A673 (cell line): ENCODE measurements at places on chromosomes 1 and 21.

- no peak for DNase-seq
Observed at GRCh38 chr1:178241057-178241456, 147.2 kb downstream of the RASAL2 start.

DNA sequence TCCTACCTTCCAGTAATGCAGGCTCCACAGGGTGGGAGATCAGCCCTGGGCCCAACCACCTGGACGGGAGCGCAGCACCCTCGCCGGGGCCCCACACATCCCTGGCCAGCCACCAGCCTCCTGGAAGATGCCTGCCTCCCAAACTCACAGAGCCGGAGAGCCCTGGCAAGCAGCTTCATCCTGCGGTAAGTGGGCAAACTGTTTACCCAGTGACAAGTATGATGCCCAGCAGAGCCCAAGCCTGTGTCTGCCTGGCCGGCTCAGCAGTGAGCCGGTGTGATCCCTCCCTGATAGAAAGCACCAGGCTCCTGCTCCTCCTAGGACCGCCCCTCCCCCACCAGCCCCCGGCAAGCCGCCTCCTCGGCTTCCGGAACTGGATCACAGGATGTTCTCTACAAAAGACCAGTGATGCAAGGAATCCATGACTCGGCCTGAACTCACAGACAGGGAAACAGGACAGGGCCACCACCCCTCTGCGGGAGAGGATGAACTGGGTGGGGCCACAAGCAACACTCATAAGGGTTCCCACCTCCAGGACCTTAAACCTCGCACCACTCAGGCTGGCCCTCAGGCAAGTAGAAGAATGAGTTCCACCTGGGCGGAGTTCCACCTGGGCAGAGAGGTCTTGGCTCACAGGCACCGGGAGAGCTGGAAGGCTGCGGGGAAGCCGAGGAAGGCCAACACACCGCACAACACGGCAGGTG, 7.9 kb downstream of the ACOT7 start:
- DNase-seq: peak; percentile 34

DNA sequence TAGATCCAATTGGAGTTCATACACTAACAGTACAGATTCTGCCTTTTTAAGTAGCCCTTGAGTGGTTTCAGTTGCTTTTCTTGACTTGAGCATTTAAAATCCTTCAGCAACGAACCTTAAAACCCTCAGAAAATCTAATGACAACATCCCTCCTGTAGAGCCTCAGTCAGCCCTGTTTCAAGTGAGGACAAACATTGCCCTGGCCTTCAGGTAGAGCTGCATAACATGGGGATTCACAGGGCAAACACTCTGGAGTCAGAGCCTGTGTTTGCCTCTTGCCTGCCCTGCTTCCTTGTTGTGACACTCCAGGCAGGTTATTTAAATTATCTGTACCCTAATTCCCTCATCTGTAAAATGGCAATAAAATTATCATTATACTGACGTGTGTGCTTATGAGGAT, 96.1 kb upstream of the KCNA3 start:
- no peak for DNase-seq

DNA sequence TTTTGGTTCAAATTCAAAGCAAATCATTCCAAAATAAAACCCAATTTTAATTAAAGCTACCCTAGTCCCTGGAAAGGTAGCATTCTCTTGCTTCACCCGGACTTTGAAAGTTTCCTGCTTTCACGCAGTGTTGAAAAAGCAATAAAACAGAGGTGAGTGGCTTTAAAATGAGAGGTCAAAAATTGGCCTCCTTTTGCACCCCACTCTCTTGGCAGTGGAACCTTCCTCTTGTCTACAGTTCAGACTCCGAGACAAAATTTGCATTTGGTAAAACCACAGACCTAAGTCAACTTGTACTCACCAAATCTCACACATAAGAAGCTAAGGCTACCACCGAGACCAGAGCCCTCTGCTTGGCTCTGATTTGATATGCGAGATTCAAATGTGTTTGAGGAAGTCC, 252.7 kb downstream of the TTLL7 start:
- no peak for DNase-seq

DNA sequence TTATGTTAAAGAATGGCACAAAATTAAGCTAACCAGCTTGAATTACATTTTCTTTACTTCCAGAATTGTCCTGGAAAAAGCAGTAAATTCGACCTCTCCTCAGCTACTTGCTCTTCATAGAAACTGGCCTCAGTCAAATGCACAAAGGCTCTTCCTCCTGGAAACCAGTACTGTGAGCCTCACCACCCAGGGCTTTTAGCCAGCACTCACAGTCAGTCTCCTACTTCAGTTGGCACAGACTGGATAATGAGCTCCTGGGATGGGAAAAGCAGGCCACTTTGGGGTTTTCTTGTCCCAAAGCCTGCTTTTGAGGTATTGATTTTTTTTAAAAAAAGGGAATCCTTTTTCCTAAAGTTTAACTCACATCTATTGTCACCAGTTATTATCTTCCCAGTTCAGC, 40.4 kb downstream of the SCYL3 start:
- DNase-seq: no peak

DNA sequence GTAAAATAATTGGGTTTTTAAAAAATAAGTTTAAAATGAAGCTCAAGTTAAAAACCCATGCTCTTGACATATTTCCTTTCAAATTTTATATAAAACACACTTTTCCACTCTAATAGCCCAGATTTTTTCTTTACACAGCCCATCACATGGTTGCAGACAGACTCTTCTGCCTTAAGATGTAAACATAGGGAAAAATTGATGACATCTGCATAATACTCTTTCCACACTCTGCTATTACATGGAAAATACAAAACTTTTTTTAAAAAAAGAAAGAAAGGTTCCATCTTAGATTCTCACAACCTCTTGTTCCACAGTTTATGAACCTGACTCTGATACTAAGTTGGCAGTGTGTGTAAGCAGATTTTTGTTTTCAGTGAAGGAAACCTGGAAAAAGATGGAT, 120.8 kb upstream of the ZNF648 start:
- DNase-seq: no peak

DNA sequence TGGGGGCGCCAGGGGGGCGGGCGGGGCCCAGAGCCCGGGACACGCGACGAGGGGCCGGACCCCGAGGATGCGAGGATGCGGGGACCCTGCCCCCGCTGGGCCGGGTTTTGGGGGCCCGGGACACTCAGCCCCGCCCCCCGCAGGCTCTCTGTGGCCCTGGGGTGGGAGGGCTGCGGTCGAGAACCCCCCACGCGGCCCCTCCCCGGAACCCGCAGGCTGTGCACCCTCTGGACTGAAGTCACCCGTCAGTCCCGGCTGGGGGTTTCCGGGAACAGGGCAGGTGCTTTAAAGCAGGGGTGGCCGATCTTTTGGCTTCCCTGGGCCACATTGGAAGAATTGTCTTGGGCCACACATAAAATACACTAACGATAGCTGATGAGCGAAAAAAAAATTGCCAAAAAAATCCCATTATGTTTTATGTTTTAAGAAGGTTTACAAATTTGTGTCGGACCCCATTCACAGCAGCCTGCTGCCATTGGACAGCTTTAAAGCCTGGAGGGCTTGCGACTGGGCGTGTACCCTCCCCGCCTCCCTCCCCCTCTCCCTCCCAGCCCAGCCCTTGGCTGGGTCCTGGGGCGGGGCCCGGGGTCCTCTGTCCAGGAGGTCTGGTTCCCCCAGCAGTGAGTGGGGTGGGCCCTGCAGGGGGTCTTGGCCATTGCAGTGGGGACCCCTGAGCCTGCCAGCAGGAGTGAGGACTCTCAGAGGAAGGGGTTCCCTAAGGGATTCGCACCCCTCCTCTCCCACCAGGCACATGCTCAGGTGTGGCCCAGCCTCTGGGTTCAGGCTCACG, 21.6 kb upstream of the C1orf159 start:
- DNase-seq: no peak

DNA sequence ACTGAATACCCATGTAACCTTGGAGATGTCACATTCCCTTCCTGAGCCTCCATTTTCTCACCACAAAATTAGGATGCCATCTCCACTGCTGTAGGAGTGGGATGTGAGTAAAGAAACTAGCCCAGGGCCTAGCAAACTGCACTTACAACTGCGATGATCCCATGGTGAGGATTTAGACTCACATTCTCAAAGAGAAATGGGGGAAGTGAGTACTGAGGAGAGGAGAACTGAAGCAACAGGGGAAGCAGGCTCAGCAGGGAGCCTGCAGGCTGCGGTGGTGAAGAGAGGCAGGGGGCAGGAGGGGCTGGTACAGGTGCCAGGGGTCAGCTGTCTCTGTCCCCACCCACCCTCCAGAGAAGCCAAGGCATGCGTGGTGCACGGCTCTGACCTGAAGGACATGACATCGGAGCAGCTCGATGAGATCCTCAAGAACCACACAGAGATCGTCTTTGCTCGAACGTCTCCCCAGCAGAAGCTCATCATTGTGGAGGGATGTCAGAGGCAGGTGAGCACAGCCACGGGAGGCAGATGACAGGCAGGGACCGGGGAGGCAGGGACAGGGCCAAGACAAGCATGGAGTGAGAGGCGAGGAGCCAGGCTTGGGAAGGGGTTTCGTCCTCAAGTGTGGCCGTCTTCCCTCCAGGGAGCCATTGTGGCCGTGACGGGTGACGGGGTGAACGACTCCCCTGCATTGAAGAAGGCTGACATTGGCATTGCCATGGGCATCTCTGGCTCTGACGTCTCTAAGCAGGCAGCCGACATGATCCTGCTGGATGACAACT, 16.4 kb upstream of the ATP1A4 start:
- DNase-seq: no peak
